Naive thymus-derived CD8-positive, alpha-beta T cell (primary cell): ENCODE measurements at places on chromosomes 12 and 14. TPM values are rescaled to one million over a fixed set of nuclear protein-coding genes. Genes with fewer than 3 reads are reported as not detected.

Gene TSPAN9
- total RNA-seq, result 0.65 TPM

Gene GZMB
- 0.41 TPM for total RNA-seq

Gene CAPZA3
- not detected for total RNA-seq

Gene ADAM21
- 0.18 TPM for total RNA-seq

Gene KRT8
- total RNA-seq, result 0.66 TPM

Gene FSCB
- not detected for total RNA-seq

Gene TMEM263
- 53.1 TPM for total RNA-seq

Gene DIO2
- not detected for total RNA-seq

Gene SLC25A47
- not detected for total RNA-seq

Gene MSI1
- total RNA-seq, result not detected

Gene RERG
- 0.55 TPM for total RNA-seq

Gene SART3
- 93.4 TPM for total RNA-seq

Gene TGFB3
- 9.6 TPM for total RNA-seq

Gene HOXC11
- total RNA-seq, result not detected

DNA sequence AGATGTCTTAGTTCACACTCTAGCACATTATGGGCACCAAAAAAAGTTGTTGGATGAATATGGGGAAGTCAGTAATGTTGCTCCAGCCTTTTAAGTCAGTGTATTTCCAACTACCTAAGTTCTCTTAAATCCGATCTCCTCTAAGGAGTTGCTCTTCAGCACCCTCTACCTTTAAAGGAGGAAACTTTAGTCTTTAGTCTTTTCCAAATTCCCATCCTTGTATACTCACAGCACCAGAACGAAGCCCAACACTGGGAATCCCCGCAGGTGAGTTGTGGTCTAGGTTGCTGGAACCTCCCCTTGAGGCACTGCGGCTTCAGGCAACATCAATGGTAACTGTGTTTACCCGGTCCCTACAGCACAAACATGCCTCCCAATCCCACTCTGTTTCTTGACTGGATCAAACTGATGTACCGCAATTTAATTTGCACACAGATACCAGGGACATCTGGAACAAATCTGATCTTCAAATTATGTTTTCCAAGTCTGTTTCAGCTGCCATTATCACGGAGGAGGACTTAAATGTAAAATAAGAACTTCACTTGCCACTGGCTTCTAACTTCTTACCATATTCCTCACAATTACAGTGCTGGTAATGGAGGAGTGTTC lies 179.0 kb downstream of the FOXN3 start:
- DNase-seq, result no peak

DNA sequence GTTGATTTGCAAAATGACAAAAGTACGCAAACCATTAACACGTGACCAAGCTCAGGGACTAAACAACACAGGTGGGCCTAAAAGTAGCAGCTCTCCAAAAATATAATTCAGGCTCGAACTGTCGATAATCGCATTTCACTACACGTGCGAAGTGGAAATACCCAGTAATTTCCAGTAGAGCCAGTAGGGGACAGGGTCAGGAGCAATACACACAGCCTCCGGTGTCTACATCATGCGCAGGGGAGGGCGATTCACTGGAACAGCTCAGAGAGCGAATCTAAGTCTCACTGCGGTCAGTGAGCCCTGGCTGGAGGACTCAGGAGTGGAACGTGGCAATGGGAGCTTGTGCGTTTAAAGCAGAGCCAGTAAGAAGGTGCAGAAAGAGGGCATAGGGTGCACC lies 40.4 kb downstream of the SETD3 start:
- DNase-seq, result no peak

GRCh38 chr12:57096099-57096572 lies 7.2 kb downstream of the NAB2 start:
- DNase-seq, result no peak

DNA sequence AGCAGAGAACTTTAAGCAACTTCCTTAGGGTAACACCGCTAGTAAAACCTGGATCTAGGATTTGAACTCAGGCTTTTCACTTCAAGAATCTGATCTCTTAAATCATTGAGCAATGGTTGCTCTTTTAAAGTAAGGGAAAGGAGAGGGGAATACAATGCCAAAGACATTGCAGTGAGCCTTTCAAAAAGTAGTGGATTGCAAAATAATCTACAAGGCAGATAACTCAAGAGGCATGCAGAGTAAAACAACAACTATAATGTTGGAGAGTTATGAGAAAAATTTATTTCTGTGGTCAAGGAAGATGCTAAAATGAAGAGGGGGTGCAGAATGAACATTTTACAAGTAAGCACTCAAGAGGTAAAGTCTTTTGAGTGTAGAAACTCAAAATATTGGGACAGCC lies 432.6 kb downstream of the C12orf50 start:
- DNase-seq, result no peak

DNA sequence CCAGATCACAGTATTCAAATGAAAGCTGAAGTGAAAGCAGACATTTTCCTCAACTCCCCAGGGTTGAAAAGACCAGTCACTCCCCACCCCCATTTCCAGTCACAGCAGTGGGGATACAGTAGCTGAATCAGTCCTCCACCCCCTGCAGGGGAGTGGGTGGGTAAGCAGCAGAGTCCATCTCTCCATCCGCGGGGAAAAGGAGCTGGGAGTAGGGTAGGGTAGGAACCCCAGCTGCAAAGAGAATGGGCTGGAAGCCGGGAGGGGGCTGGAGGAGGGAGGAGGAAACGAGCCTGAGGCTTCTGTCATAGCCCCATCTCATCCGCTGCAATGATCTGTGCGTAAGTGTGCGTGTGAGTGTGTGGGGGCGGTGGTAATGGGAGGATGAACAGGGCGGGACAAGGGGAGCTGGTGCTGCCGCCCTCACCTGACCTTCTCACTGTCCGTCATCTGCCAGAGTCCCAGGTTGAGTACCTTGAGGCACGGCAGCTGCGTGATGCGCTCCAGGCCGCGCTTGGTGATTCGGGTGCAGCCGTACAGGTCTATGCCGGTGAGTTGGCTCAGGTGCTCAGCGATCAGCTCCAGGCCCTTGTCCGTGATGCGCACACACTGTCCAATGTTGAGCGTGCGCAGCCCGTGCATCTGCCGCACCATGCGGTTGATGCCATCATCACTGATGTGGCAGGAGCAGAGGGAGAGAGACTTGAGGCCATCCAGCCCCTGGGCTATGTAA lies 1.8 kb downstream of the FBXL14 start:
- peak; percentile 86 for DNase-seq

DNA sequence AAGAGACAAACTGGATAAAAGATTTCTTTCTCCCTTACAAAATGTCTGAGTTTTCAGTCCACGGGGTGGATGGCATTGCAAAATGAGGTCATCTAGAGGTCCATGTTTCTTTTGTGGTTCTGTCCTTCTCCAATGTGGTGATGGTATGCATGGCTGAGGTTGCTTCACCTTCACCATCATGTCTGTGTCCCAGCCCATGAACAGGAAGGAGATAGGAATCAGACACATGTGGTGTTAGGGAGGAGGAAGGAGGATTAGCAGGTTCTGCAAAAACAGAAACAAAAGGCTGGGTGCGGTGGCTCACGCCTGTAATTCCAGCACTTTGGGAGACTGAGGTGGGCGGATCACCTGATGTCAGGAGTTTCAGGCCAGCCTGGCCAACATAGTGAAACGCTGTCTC lies 11.0 kb upstream of the AEBP2 start:
- no peak for DNase-seq

- DNase-seq, result no peak
Observed at GRCh38 chr12:121050725-121051124, 11.7 kb upstream of the OASL start.

GRCh38 chr14:30252151-30252550 lies 306.8 kb upstream of the G2E3 start:
- no peak for DNase-seq

DNA sequence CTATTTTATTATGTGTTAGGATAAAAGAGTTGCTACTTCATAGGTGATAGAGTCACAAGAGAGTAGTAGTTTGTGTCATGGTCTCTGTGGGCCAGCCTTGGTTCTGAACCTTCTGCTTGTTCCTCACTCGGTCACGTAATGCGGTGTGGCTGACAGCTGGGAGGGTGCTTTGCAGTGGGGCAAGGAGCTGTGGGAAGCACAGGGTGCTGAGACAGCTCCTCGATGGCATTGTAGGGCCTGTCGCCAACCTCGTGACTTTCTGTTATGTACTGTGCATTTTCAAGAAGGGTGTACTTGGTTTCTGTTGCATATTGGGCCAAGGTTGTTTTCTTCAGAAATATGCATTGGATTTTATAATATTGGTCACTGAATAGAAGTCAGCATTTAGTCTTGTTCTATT lies 61.3 kb upstream of the RD3L start:
- DNase-seq, result no peak

- no peak for DNase-seq
Observed at GRCh38 chr12:96343347-96343954, 56.8 kb downstream of the CDK17 start.

DNA sequence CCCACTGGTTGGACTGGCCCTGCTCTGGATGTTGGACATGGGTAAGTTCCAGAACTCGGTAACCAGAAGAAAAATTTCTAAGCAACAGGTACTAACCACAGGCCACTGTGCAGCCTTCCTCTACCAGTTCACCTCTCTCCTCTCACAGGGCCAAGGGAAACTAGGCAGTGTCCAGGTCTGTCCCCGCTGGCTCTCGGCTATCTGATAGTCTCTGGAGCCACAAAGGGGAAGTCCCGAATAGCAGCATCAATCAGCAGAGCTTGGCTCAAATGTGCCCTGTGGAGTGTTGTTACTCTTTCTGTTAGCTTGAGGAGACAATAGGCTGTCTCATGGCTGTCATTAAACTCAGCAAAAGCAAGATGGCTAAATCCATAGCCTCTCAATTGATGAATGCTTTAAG lies 73.2 kb downstream of the TSPAN11 start:
- no peak for DNase-seq

DNA sequence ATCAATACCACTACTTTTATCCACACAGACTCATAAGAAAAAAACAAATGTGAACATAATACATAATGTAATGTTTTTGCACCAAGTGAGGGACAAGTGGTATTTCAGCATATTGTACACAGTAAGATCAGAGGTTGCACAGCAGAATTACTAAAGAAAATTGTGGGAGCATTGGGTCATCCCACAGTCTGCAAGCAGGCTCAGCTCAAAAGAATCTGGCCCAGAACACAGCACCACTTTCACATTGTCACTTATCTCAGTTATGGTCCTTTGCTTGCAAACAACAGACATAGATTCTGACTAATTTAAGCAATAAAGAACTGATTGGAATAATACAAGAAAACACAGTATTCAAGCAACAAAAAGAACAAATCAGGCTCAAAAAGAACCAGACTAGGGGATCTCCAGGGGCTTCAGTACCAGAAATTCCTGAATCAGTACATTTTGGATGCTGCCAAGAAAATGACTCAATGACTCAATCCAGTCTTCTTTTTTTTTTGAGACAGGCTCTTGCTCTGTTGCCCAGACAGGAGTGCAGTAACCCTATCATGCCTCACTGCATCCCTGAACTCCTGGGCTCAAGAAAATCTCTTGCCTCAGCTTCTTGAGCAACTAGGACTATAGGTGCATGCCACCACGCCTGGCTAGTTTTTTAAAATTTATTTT lies 42.9 kb upstream of the EEA1 start:
- DNase-seq, result no peak

DNA sequence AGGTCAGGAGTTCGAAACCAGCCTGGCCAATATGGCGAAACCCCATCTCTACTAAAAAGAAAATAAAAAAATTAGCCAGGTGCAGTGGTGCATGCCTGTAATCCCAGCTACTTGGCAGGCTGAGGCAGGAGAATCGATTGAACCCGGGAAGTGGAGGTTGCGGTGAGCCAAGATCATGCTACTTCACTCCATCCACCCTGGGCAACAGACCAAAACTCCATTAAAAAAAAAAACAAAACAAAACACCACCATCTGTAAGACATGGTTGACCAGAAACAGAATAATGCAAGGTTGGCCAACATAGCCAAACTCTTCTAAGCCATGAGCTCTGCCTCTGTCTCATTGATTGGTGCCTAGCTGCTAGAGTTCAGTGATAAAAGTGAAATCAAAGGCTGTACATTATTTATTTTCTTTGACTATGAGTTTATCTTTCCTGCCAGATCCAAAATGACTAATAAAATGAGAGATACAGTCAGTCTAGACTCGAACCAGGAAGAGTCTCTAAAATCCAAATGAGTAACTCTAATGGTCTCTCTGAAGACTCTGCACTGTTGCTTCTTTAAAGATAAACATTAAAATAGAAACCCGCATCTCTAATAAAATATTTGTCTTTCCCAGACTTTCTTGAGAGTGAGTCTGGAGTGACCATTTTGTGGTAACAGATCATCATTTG lies 404.7 kb downstream of the DAD1 start:
- no peak for DNase-seq

DNA sequence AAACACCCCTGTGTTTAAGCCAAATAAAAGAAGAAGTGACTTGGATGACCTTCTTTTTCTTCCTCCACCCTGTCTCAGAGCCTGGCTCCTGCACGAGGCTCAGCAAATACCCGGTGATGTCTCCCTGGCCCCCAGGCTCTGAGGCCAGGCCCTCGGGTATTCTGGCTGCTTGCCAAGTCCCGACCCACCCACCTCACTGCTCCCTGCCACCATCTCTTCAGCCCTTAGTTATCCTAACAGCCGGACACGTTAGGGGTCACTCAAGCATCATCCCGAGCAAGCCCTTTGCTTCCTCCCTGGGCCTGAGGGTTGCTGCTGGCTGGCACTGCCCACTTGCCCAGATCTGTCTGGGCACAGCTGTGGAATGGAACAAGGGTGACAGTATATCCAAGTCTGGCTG lies 7.2 kb downstream of the RPS6KL1 start:
- DNase-seq, result no peak

DNA sequence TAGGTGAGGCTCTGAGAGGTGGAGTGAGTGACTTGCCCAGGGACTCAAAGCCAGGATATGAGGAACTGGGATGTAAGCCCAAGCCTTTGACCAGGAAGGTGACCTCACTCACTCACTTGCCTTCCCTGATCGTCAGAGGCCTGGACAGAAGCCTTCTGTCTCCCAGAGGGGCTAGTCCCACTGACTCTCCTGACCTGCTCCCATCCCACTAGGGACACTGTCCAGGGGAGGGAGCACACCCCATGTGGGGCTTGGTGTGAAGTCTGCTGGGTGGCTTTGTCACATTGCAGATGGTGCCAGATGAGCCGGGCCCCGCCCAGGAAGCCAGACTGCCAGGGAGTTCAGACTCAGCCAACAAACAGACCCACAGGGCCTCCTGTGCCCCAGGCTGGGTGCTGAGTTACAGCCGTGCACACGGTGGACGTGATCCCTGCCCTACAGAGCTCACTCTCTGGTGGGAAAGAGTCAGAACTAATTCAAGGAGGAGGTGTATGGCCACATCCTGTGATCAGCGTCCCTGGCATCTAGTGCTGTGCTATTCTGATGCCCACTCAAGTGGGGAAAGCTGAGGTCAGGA lies 28.3 kb downstream of the MMAB start:
- DNase-seq, result no peak

DNA sequence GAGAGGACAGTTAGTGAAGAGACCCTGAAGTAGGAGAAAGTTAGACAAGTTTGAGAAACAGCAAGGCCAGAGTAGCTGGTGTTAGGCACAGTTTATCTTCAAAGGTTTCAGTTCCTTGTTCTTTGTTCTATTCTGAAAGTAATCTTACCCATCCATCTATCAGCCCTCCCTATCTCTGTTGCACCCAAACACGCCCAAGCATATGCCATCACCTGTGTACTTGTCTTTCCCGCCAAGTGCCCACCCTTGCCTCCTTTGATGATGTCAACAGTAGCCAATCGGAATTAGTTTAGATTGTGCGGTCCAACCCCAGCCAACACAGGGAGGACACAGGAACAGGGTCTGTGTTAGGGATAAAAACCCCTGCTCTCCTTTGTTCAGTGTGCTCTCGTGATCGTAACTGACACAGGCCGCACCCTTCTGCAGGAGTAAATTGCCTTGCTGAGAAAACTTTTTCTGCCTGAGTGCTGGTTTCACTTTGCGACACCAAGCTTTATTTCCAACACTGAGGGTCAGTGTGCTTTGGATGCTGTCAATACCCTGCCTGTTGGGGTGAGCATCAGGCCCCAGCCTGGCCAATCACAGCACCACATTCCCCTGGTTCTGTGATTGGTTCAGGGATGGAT lies 4.7 kb upstream of the TMEM229B start:
- DNase-seq, result no peak
